ENCODE measurements at places on chromosomes 16 and 17. TPM values are rescaled to one million over a fixed set of nuclear protein-coding genes. Genes with fewer than 3 reads are reported as not detected.

The CNGB1 gene
- not detected for total RNA-seq

The TAX1BP3 gene
- 72.9 TPM for total RNA-seq

The KRTAP4-11 gene
- total RNA-seq: not detected

The SLC13A2 gene
- not detected for total RNA-seq

The COX6A2 gene
- not detected for total RNA-seq

The TEX19 gene
- not detected for total RNA-seq

The KRTAP9-4 gene
- not detected for total RNA-seq

The CNTROB gene
- total RNA-seq: 27.0 TPM

DNA sequence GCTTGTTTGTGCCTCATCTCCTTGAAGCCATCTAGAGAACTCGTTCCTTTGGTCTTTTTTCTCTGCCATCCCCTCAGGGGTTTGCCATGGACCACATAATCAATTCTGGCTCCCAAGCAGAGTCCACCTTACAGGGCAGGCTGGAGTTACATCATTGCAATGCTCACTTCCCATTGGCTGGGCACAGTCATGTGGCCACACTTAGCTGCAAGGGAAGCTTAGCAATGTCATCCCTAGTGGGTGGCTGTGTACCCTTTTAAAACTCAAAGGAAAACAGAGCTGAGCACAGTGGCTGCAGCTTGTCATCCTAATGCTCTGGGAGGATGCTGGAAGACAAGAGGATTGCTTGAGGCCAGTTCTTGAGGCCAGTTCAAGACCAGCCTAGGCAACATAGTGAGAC lies 41.9 kb upstream of the POLR3E start:
- H3K27me3 ChIP-seq: no peaks in the 10 kb centered on the region
- H3K4me3 ChIP-seq: no peak overlapping the region
- no peak overlapping the region for H3K27ac ChIP-seq
- H3K4me1 ChIP-seq: no peaks in the 10 kb centered on the region
- H3K36me3 ChIP-seq: peaks cover 26% of the 10 kb centered on the region

- H3K27ac ChIP-seq: peak within 1 kb of the TSS; percentile 97
- no peaks in the 10 kb centered on the region for H3K27me3 ChIP-seq
- no peaks in the 10 kb centered on the region for H3K36me3 ChIP-seq
- DNase-seq: peak; percentile 94
Observed at GRCh38 chr17:7687072-7687907, at the start of gene TP53. TP53 (minus strand) TSS chr17:7687490; CDS start chr17:7676594, 10,896 bp downstream.

DNA sequence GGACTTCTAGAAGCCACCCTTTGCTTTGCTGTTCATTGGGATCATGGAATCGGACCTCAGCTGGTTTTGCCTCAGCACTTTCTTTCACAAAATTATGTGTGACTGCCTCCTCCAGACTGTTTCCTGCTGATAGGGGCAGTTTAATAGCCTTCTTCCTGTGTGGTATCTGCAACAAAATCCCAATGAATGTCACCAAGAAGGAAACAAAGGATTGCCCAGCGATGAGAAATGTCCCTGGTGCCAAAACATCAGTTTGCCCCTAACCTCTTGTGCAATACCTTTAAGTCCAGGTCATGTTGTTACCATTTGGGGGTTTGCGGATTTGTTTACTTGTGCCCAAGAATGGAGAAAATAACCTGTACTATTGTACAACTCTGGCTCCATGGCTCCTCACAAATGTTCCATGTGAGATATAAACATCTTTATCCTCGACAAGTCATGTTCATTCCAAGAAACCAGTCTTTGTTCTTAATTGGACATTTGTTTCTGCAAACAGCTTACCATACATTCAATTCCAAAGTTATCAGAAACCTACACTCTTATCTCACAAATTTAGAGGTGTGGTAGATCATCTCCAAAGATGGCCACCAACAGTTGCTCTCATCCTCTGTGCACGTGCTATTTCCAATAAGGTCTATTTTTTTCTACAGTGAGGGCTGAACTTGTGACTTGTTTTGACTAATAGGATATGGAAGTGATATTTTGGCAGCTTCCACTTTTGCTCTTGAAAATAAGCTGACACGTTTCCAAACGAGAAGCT lies 14.8 kb downstream of the TAC4 start:
- no peak for DNase-seq
- H3K27ac ChIP-seq: no peak overlapping the region
- H3K4me3 ChIP-seq: no peak overlapping the region
- peaks cover 10% of the 10 kb centered on the region for H3K36me3 ChIP-seq
- H3K27me3 ChIP-seq: no peaks in the 10 kb centered on the region

DNA sequence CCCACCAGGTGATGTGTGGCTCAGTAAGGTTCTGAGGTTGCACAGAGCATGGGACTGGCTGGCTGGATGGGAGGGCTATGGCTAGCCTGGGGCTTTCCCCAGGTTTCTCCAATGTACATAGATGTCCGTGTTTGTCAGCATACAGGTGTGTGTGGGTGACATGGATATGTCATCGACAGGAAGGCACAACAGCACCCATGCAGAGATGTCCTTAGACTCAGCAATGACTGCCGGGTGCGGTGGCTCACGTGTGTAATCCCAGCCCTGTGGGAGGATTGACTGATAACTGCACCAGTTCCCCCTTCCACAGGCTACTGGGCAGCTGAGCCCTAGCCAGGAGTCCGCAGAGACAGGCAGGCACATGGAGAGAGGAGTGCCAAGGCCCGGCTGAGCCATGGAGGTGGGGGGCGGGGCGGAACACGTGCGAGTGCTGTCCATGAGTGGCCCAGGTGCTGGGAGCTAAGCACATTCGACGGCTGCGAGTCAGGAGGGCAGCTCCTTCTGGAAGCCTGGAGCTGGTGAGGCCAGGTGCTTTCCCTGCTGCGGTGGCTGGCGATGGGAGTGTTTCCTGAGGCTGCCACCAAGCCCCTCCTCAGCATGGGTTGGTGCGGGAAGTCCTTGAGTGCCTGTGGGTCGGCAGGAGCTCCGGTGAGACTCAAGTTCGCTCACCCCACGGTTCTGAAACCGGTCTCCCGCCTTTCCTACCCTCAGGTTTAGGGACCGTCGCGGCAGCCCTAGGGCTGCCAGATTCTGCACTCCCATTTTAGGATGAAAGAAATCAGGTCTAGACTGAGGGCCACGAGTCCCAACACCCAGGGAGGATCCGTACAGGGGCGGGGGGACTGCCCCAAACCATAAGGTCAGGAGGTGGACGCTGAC lies 858 bp upstream of the ASPSCR1 start:
- H3K4me3 ChIP-seq: peak overlapping the region; percentile 70
- H3K27ac ChIP-seq: peak overlapping the region; percentile 90
- DNase-seq: peak; percentile 67
- H3K27me3 ChIP-seq: no peaks in the 10 kb centered on the region
- H3K4me1 ChIP-seq: peaks cover 20% of the 10 kb centered on the region

DNA sequence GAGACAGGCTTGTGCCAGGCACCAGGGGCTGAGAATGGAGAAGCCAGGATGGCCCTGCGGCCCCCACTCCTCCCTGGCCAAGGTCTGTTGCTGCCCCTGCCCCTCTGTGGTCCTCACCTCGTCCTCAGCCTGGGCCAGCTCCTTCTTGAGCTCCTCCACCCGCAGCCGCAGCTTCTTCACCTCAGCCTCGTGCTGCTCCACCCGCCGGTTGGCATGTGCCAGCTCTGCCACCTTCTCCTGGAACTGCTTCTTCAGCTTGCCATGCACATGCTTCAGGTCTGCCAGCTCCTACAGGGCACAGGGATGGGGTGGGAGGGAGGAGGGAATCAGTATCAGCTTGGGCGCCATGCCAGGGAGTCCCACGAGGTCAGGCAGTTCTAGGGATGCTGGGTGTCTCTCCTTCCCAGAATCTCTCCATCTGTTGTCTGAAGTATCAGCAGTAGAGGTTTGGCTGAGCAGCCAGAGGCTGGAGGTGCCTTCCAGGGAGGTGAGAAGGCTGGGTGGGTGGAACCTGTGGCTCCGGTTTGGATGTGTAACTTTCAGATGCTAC lies 20.1 kb downstream of the CCDC102A start:
- H3K4me1 ChIP-seq: no peaks in the 10 kb centered on the region
- DNase-seq: no peak
- no peaks in the 10 kb centered on the region for H3K36me3 ChIP-seq
- H3K27ac ChIP-seq: no peak overlapping the region
- H3K4me3 ChIP-seq: no peak overlapping the region

- no peaks in the 10 kb centered on the region for H3K27me3 ChIP-seq
- no peak overlapping the region for H3K27ac ChIP-seq
- peak; percentile 75 for DNase-seq
Observed at GRCh38 chr17:50269477-50270434, 4.5 kb upstream of the TMEM92 start.

- H3K4me3 ChIP-seq: no peak overlapping the region
- H3K4me1 ChIP-seq: no peaks in the 10 kb centered on the region
- H3K36me3 ChIP-seq: no peaks in the 10 kb centered on the region
- no peaks in the 10 kb centered on the region for H3K27me3 ChIP-seq
Observed at GRCh38 chr16:28069971-28070794, 6.7 kb upstream of the GSG1L start.

DNA sequence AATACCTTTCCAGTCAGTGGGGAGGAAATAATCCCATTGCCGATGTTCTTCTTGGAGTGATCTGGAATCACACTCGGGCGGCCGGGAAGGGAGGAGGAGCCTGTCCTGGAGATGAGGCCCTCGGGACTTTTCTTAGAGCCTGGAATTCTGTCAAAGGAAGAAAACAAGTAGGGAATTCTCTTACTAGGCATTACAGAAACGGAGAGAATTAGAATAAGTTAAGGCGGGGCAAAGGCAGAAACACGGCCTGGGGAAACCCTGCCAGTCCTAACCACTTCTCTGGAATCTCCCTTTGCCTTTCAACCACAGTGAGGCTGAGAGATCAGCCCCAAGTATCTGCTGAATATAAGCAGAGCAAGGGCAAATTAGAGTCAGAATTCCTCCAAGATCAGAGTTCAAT lies 27.8 kb downstream of the USP36 start:
- no peak overlapping the region for H3K4me3 ChIP-seq
- peaks cover 46% of the 10 kb centered on the region for H3K36me3 ChIP-seq
- no peak for DNase-seq
- no peak overlapping the region for H3K27ac ChIP-seq
- H3K27me3 ChIP-seq: no peaks in the 10 kb centered on the region

GRCh38 chr16:78461496-78462287 lies 362.2 kb downstream of the WWOX start:
- H3K27ac ChIP-seq: no peak overlapping the region
- no peaks in the 10 kb centered on the region for H3K27me3 ChIP-seq
- H3K36me3 ChIP-seq: no peaks in the 10 kb centered on the region
- H3K4me1 ChIP-seq: no peaks in the 10 kb centered on the region
- DNase-seq: no peak
- H3K4me3 ChIP-seq: no peak overlapping the region

DNA sequence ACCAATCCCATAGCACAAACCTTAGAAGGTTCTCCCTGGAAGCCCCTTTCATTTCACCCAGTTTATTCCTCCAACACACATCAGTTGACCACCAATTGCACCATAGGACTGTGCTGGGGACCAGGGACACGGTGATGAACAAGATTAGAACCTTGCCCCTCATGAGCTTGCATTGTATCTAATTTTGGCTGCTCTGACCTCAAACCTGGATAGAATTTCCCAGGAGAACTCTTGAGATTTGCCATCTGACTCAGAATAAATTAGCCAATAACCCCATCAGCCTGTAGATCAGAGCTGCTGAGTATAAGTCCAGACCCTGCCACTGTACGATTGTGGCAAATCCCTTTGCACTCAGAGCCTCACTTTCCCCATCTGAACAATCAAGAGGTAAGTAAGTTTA lies 52.1 kb downstream of the CDH11 start:
- no peak overlapping the region for H3K4me3 ChIP-seq
- no peaks in the 10 kb centered on the region for H3K4me1 ChIP-seq
- no peaks in the 10 kb centered on the region for H3K27me3 ChIP-seq

DNA sequence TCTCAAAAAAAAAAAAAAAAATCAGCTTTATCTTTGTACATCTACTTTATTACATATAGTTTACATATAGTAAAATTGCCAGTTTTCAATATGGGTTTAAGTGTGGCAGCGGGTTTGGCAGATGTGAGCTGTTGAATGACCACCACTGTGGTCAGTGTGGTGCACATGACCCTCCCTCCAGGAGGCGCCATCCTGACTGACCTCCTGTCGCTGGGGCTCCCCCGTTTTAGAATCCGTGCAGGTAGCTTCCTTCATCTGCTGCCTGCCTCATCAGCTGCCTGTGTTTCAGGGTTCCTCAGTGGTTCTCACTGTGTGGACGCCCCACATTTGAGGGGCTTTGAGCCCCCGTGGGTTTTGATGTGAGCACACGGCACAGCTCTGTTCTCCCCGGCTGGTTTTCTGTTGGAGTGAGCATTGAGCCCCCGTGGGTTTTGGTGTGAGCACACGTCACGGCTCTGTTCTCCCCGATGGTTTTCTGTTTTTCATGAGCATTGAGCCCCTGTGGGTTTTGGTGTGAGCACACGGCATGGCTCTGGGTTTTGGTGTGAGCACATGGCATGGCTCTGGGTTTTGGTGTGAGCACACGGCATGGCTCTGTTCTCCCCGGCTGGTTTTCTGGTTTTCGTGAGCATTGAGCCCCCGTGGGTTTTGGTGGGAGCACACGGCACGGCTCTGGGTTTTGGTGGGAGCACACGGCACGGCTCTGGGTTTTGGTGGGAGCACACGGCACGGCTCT lies 57.9 kb upstream of the ZNF750 start:
- no peaks in the 10 kb centered on the region for H3K27me3 ChIP-seq
- H3K27ac ChIP-seq: no peak overlapping the region
- DNase-seq: no peak
- H3K4me3 ChIP-seq: no peak overlapping the region
- H3K4me1 ChIP-seq: peaks cover 17% of the 10 kb centered on the region

GRCh38 chr17:35167046-35167445 lies 19.4 kb downstream of the UNC45B start:
- no peak for DNase-seq
- H3K4me3 ChIP-seq: no peak overlapping the region
- peaks cover 3% of the 10 kb centered on the region for H3K4me1 ChIP-seq
- H3K27ac ChIP-seq: no peak overlapping the region

- H3K27me3 ChIP-seq: no peaks in the 10 kb centered on the region
- no peaks in the 10 kb centered on the region for H3K36me3 ChIP-seq
- peak; percentile 94 for DNase-seq
- H3K27ac ChIP-seq: peak overlapping the region; percentile 87
Observed at GRCh38 chr16:85321509-85322271, 209.4 kb upstream of the CIBAR2 start.

DNA sequence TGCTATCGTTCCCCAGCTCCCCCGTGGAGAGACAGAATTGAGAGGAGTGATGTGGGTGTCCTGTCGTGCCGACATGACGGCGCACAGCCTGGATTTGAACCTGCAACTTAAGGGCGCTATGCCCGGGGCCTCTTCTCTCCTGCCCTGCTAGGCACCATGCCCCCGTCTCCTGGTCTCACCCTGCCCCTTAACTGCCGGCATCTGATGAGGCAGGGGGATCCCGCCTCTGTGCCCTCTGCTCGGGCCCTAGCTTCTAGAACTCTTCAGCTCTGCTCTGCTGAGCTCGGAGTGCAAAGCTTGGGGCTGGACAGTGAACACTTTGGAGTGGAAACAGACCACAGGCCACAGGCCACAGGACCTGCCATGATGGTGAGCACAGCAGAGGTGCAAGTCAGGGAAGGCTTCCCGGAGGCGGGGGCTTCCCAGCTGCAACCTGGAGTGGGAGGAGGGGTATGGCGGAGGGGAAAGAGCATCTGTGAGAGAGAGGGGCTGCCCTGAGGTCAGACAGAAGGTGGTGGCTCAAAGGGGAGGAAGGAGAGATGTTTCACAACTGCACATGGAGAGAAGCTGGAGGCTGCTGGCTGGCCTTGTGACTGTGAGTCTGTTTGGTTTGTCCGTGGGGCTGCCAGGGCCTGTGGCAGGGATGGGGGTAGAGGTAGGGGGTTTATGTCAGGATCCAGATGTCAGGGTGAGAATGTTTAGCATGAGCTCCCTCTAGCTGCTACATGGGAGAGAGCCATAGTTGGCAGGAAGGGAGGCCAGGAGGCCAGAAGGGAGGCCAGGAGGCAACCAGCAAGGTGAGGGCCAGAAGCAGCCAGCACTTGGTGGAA lies 107.8 kb downstream of the CRLF3 start:
- no peaks in the 10 kb centered on the region for H3K4me1 ChIP-seq
- no peaks in the 10 kb centered on the region for H3K36me3 ChIP-seq
- no peak overlapping the region for H3K27ac ChIP-seq
- no peaks in the 10 kb centered on the region for H3K27me3 ChIP-seq
- H3K4me3 ChIP-seq: no peak overlapping the region

Data from body of pancreas (tissue), 4 donors.